ENCODE measurements at places on chromosomes 1 and 21.

- DNase-seq: no peak
Observed at GRCh38 chr1:13528320-13528719, 14.5 kb upstream of the LRRC38 start.

DNA sequence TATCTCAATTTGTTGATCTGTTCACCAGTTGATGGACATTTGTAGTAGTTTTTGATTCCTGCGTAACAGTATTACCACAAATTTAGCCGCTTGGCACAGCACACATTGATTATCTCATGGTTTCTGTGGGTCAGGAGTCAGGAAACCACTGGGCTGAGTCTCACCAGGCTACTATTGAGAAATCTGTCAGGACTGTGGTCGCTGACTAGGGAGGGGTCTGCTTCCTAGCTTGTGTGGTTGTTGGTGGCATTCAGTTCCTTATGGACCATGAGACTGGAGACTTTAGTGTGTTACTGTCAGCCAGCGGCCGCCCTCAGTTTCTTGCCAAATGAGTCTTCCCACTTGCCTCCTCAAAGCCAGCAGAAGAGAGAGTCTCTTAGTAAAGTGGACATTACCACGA lies 9.8 kb downstream of the PEX14 start:
- no peak for DNase-seq

DNA sequence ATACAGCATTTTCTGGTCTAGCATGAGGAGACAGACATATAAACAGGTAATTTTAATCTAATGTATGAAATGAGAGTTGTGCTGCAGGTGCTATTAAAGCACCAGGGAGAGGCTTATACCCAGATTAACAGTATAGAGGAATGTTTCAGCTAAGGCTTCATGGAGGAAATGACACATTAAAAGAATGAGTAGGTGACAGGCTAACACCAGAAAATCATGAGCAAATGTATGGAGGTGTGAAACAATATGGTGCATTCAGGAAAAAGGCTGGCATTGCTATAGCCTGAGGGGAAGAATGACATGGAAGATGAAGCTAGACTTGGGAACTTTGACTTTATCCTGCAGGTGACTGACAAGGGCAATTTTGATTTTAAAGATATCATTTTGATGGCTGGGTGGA lies 7.0 kb downstream of the ARPC5 start:
- DNase-seq: no peak

- no peak for DNase-seq
Observed at GRCh38 chr1:208496467-208497371, 252.5 kb upstream of the PLXNA2 start.

DNA sequence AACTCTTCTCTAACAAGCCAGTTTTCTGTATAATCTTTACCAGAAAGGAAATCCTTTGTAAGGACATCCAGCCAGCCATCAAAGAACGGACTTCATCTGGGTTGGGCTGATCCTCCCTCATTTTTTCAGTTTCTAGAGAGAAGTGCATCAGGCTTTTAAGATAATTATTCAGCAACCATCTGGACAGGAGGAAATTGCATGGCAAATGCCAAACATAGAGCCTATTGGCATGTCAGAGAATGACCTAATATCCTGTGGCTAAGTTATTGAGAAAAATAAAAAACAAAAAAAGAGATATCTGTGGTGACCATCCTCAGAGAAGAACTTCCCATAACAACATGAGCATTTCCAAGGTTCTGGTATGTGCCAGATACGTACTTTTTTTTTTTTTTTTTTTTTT lies 74.9 kb upstream of the BEND5 start:
- no peak for DNase-seq

DNA sequence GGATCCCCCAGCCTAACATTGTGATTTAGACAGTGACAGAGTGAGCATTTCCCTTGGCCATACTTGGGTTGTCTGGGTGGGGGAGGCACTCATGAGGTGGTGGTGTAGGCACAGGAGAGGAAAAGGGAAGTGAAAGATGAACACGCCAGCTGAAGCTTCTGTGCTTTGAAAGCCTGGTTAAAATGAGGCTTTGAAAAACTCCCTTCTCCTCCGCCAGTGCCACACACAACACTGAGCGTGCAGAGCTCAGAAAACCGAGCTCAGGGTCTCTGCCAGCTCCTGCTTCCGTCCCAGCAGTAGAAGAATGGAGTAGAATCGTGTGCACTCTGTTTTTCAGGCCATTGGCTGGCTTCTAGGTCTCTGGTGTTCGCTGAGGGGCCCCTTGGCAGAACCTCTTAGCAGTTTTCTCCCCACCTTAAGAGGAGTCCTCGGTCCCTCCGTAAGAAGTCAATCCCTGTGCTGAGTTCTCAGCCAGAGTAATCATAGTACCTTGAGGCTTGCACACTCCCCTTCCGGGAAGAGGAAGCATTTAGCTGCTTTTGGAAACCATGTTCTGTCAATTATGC lies 12.9 kb downstream of the PLEKHM2 start:
- DNase-seq: peak; percentile 59

DNA sequence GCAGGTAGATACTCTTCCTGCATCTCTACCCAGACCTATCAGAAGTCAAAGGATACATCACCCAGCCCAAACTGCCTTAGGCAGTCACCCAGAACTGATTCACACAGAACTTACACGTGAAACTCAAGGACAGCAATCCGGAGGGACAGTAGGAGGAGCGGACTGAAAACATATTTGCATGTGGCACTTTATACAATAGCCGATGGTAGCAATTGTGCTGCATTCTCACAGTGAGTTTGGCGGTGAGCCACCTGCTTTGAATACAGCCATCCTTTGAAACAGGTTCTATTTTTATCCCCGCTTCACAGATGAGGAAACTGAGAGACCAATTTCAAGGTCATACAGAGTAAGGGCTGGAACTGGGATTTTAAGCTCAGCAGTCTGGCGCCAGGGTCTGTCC lies 69.5 kb downstream of the EDEM3 start:
- DNase-seq: no peak

- DNase-seq: no peak
Observed at GRCh38 chr1:96206451-96206850, 515.1 kb upstream of the PTBP2 start.

DNA sequence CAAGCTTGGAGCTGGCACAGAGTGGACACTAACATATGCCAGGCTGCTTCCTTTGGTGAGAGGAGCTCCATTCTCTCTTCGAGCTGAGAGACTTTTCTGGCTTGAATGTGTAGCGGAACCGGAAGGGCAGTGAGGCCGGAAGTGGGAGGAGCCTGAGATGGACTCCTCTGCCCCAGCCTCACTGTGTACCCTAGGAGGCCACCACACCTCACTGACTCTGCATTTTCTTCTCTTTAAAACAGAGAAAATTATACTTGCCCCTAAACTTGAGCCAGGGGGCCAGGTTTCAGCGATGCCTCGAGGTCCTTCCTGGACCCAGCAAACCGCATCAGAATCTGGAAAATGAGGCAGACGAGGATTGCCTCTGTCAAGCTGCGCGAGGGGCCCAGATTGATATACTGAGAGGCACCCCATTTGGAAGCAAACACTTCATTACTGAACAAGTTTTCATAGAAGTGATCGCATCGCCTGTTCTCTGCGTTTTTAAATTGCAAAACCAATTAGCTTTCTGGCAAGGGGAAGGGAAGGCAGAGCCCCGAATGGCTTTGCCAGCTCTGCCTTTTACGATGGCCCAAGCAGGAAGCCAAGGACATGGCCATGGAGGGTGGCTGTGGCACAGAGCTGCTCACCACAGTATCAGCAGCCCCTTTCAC lies 708.1 kb downstream of the PTPRU start:
- DNase-seq: no peak

GRCh38 chr1:202235856-202236837 lies 42.5 kb downstream of the LGR6 start:
- peak; percentile 67 for DNase-seq

DNA sequence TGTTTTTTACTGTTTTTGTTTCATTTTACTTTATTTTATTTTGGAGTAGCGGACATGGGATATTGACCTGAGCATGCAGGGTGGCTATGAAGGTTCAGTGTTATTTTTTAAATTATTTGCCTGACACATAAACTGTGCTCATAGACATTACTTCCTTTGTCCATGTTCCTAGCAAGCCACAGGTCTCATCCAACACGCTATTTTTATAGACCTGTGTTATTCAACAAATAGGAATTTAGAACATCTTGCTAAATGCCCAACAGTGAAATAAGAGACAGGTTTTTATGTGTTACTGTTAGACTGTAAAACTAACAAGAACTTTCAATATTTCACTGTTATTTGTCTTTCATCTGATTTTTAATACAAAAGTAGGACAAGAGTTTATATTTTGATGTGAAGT lies 756.4 kb downstream of the KCNT2 start:
- no peak for DNase-seq

Measured in memory B cell (primary cell).